ENCODE measurements at places on chromosomes 7 and 10.

GRCh38 chr10:112618814-112619213 is 171.8 kb downstream of the VTI1A start:
- no peak for DNase-seq

- no peak for DNase-seq
These were observed 63.9 kb upstream of the CACNA2D1 start for GRCh38 chr7:82507365-82507975.

- DNase-seq, result no peak
These were observed 115.6 kb upstream of the PHYHIPL start for GRCh38 chr10:59060852-59061251.

DNA sequence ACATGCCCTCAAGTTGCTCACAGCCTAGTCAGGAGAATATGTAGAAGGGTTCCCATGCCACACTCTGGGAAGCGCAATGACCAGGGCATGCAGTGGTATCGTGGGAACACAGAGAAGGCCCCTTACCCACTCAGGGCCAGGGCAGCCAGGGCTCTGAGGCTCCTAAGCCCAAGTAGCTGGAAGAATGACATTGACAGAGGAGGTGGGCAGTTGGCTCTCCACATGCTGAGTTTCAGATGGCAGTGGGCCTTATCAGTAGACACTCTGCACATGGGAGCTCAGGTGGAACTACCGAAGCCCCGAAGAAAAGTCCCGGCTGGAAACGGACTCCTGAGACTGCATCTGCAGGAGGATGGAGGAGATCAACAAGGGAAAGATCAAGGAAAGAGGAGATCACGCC is 15.7 kb upstream of the SVOPL start:
- DNase-seq, result no peak

GRCh38 chr7:43850348-43851116 is 18.8 kb downstream of the MRPS24 start:
- no peak for DNase-seq

DNA sequence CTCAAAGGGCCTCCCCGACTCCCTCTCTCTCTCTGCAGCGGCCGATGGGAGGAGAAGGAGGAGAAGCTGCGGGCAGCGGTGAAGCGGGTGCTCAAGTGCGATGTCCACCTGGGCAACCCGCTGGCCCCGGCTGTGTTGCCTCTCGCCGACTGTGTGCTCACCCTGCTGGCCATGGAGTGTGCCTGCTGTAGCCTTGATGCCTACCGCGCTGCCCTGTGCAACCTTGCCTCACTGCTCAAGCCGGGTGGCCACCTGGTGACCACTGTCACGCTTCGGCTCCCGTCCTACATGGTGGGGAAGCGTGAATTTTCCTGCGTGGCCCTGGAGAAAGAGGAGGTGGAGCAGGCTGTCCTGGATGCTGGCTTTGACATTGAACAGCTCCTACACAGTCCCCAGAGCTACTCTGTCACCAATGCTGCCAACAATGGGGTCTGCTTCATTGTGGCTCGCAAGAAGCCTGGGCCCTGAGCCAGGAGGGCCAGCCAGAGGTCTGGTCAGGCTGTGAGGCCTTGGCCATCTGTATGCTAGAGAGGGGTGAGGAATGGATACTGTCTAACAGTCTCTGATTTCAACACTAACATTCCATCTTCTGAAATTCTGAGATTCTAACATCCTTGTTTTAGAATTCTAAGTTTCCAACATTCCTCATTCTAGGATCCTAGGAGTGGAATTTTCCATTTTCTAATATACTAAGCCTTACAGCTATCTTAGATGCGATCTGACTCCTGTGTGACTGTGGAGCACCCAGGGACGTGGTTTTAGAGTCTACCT is 3.6 kb downstream of the INMT start:
- no peak for DNase-seq

DNA sequence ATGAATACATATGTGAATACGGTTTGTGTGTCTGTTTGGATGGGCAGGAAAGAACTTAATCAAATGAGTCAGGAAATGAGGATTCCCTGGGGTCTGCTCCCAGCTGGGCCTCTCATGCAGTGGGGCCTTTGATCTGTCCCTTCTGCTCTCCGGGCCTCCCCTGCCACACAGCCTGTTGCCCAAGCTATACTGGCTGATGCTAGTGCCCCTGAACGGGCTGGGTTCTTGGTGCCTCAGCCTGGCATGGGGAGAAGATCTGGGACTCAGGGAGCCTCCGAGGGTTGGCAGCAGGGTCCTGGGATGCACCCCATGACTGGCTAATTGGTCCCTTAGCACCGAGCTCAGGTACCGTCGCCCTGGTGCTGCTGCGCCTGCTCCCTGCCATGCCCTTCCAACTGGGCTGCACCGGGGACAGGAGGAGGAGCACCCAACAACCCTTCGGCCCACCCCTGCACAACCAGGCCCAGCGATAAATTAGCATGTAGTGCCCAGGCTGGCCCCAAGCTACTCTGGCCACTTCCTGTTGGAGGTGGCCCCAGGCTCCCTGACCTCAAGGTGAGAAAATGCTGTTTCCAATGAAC is 59.9 kb upstream of the DUSP5 start:
- DNase-seq, result no peak

- no peak for DNase-seq
These were observed 1.5 kb downstream of the INA start for GRCh38 chr10:103278537-103278823.

- DNase-seq, result no peak
These were observed 17.7 kb downstream of the PAXIP1 start for GRCh38 chr7:154985230-154985629.

- no peak for DNase-seq
These were observed 5.4 kb downstream of the TRDMT1 start for GRCh38 chr10:17196045-17196444.

GRCh38 chr7:83697804-83698530 is 49.0 kb upstream of the SEMA3E start:
- no peak for DNase-seq

DNA sequence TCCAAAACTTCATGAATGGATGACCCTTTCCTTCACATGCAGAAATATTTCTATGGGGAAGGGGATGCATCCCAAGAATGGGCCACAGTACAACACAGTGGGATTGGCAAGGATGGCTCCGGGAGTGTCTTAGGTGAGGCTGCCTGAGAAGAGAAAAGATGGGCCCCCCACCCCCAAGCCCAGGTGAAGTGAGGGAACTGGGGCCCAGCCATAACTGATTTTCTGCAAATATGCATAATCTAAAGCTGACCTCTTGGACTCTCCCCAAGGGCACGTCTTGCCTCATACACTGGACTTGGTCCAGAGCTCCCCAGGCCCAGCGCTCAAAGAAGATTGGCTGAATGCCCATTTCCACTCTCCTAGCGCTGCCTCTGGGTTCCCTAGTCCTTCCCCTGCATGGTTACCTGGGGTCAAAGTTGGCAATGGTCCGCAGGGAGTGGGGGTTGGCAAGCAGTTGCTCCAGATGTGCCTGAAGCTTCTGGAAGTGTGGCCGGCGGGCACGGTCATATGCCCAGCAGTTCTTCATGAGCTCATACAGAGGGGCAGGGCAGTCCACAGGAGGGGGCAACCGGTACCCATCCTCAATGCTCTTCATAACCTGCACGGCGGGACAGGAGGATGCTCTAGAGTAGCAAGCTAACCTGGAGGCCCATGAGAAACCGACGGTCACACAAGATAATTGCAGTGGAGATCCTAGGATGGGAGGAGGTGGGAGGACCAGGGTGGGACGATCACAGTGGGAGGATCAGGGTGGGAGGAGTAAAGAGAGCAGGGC is 12.3 kb downstream of the ZYX start:
- no peak for DNase-seq

DNA sequence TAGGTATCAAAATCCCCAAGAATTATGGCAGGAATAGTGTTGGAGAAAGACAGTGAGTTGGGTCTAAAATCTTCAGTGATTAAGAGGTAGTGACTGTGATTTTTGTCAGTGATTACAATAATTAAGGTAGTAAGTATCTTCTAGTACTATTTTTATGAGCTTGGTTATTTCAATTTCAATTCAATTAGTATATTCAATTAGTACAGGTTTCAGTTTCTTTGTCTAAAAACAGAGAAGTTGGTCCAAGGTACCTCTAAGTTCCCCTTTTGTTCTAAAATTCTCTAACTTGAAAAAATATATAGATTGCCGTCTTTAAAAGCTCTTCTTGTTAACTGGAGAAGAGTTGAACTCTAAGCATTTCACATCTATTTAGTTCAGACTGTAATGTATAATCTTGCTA is 82.9 kb downstream of the OTUD1 start:
- no peak for DNase-seq

DNA sequence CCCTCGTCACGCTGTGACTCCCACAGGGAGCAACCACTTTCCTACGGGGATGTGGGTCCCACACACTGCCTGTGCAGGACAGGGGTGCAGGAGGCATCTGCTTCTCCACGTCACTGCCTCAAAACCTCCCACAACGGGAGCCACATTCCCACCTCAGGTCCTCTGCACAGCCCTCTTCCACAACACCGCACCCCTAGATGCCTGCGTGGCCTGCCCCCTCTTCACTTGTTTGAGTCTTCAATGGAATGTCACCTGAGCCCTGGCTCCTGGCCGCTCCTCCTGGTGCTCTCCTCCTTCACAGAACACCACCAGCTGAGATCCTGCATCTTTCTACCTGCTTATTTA is 73.6 kb downstream of the MAD1L1 start:
- no peak for DNase-seq

- peak; percentile 7 for DNase-seq
These were observed 82.2 kb downstream of the PIK3CG start for GRCh38 chr7:106947244-106947728.

- DNase-seq, result no peak
These were observed 3.3 kb upstream of the PCBD1 start for GRCh38 chr10:70891627-70892026.

GRCh38 chr7:27097686-27098577 is 2.1 kb upstream of the HOXA1 start:
- DNase-seq, result no peak

DNA sequence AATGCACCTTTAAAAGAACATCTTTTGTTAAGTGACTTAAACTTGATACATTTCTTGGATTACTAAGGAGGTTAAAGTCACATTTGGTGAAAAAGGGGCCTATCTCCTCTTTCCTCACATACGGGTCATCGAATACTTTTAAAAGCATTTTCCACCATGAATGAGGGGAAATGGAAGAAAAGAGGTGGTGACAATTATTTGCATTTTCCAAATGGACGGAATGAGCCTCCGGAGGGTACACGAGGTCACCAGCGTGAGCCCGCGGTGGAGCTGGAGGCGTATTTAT is 1.0 kb upstream of the BMPR1A start:
- no peak for DNase-seq

GRCh38 chr10:3347413-3348182 is 175.0 kb upstream of the PITRM1 start:
- DNase-seq, result no peak

GRCh38 chr7:41977151-41977651 is 259.8 kb downstream of the GLI3 start:
- DNase-seq, result no peak

- no peak for DNase-seq
These were observed 99.0 kb downstream of the DYNC2I1 start for GRCh38 chr7:158955146-158955870.

DNA sequence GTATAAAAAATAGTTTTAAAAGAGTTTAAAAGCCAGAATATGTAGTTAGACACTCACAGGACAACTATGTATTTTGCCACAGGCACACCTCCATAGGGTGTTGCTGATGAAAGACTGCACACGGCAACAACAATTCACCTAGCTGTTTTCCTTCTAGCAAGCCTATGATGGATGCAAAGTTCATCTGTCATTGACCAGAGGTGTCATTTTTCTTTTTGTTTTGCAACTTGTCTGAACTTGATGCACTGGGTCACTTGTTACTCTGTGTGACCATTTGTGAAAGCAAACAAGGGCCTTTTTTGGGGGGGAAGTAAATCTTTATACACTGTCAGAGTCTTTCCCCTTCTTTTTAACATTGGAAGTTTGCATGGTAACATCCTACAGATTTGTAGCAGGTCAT is 258.0 kb upstream of the SEMA3A start:
- DNase-seq, result no peak

- no peak for DNase-seq
These were observed 23.0 kb downstream of the CDH23 start for GRCh38 chr10:71419750-71420149.

DNA sequence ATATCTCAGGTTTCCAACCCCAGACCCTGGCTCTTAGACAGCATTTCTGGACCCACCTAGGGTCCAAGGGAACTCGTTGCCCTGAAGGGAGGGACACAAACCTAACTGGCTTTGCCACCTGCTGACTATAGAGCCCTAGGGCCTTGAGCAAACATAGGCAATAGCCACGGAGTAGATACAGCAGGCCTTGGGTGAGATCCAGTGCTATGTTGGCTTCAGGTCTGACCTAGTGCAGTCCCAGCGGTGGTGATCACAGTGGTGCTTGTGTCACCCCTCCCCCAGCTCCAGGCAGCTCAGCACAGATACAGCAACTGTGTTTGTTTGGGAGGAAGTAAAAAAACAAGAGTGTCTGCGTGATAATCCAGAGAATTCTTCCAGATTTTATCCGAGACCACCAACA is 9.7 kb upstream of the TNKS2 start:
- no peak for DNase-seq

DNA sequence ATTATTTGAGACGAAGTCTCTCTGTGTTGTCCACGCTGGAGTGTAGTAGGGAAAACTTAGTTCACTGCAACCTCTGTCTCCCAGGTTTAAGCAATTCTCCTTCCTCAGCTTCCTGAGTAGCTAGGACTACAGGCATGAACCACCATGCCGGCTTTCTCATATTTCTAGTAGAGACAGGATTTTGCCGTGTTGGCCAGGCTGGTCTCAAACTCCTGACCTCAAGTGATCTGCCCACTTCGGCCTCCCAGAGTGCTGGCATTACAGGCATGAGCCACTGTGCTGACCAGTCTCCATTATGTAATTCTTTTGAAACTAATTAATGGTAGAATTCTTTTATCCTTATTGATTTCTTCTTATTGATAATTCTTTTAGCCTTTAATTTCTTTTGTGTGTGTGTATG is 32.5 kb downstream of the PCLO start:
- no peak for DNase-seq

- DNase-seq, result no peak
These were observed 339.4 kb downstream of the SFMBT2 start for GRCh38 chr10:7071421-7071820.

- no peak for DNase-seq
These were observed 55.0 kb downstream of the C1GALT1 start for GRCh38 chr7:7237201-7237977.

DNA sequence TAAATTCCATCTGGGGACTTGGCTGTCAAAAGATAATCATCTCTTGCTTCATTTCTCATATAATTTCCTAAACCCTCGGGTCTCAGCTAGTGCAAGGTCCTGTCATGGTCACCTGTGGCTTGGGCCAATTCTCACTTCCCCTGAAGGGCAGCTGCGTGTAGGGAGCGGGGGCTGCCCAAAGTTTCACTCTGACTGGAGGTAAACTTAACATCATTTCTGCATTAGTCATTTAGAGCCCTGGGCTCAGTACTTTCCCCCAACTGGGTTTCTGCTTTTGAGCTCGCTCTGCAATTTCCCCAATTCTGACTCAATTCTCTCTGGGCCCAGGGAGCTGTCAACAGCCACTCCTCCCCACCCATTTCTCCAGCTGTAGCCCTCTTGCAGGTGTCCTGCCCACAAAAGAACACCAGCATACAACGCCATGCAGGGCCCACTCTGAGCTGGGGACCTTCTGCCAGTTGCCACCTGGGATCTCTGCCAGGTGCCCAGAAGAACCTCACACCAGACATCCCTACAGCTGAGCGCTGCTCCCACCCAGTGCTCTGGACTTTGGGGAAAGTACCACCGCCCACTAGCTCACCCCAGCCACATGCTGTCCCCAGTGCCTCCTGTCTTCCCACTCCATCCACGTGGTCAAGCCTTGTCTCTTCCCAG is 37.9 kb downstream of the VOPP1 start:
- peak; percentile 43 for DNase-seq

- no peak for DNase-seq
These were observed 136.1 kb downstream of the AKR1D1 start for GRCh38 chr7:138212314-138212713.

GRCh38 chr7:40192036-40192435 is 57.2 kb downstream of the SUGCT start:
- DNase-seq, result no peak
